ENCODE measurements at places on chromosomes 3 and 15.

- peak; percentile 99 for DNase-seq
These were observed at the start of gene RSL24D1 for GRCh38 chr15:55196458-55197361. Gene RSL24D1, minus strand, starts transcription at chr15:55196941. Its CDS starts 51 bp downstream, at chr15:55196890.

DNA sequence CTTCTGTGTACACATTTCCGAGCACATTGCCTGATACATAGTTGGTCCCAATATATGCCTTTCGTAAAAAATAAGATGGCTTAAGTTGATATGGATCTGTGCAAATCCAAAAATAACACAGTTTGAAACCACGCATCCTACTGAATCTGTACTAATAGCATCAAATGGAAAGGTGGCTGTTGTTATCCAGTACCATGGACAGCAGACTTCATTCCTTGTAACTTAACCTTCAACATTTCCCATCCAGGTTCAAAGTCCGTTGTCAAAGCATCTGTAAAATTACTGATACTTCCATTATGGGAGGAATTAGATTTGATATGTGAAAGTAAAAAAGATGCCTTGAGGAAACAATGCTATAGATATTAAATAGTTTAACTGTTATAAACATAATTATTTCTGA lies 65.5 kb upstream of the C3orf49 start:
- DNase-seq = peak; percentile 52

- DNase-seq = no peak
These were observed 12.9 kb downstream of the PCYT1A start for GRCh38 chr3:196274585-196274984.

DNA sequence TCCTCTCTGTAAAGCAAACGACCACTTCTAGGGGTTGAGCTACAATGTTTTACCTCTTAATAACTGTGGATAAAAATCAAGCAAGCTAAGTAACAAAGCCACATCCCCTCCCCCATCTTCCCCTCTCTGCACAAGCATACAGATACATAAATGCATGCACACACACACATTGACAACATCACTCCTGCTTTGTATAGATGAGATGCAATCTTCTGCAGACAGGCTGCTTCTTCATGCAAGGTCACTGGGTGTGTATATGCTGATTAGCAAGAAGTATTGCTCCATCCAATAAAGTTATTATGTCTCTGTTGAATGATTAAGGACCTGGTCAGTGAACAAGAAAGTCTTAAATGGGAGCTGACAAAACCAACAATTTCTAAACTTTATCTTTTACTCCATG lies 8.8 kb upstream of the ATP11B start:
- no peak for DNase-seq

DNA sequence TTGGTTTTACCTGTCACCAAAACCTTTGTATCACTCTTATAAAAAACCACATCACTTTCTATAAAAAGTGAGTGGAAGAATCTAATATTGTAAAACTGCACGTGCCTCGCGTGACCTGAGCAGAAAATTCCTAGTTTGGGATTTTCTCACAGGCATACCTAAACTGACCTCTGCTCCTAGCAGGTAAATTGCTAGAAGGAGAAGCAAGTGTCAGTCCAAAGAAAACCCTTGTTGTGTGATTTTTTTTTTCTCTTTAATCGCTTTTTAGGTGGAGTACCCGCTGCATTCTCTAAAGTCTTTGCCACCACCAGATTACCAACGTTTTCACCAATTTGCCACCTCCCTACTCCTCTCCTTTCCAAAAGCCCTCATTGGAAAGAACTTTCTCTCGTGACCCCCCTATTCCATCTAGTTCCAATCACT lies 534 bp upstream of the UBE2E1 start:
- DNase-seq = no peak

DNA sequence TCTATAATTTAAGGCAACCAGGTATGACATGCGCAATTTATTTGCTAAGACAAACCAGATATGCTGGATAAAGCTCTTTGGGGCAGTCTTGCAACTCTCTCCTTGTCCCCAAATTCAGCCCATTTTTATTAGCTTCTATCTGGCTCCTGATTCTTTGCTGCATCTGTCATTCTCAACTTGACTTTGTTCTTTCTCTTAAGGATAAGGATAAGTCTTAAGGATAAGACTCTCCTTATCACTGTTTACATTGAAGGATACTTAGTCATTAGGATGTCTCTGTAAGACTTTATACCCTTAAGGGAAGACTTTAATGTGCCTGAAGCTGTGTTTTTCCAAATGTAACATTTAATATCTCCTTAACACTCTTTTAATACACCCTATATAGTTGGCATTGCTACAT lies 49.2 kb downstream of the ALCAM start:
- no peak for DNase-seq

DNA sequence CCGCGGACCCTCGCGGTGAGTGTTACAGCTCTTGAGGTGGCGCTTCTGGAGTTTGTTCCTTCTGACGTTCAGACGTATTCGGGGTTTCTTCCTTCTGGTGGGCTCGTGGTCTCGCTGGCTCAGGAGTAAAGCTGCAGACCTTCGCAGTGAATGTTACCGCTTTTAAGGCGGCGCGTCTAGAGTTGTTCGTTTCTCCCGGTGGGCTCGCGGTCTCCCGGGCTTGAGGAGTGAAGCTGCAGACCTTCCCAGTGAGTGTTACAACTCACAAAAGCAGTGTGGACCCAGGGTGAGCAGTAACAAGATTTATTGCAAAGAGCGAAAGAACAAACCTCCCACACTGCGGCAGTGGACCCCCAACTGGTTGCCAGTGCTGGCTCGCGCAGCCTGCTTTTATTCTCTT lies 177.1 kb downstream of the UACA start:
- no peak for DNase-seq

- DNase-seq = no peak
These were observed 14.2 kb downstream of the RAB8B start for GRCh38 chr15:63203451-63204090.

- no peak for DNase-seq
These were observed 399.2 kb downstream of the EPHA3 start for GRCh38 chr3:89506462-89507103.

DNA sequence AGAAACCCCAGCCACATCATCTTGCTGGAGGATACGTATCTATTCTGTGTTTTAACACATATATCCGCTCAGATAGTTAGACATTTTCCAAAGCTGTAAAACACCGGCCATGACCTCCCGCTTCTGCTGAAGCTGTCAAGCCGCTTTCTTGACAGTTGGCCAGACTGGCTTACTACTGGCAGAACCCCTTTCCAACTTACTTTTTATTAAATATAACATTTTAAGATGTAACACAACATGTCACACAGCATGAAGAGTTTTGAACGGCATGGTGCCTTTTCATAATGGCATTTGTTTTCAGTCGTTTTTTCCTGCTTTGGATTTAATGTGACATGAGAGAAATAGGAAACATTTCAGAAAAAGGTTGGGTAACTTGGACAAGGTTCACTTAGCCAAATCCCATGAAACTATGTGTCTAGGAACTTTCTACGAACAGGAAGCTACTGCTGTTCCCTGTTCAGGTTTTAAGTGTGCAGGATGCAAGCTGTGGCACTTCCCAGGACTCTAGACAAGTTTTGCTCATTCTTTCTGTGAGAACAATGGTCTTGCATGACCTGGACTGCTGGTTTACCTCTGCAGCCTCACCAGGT lies 281.4 kb downstream of the THSD4 start:
- no peak for DNase-seq

- DNase-seq = peak; percentile 6
These were observed 458.6 kb downstream of the PYDC2 start for GRCh38 chr3:191919491-191920026.

DNA sequence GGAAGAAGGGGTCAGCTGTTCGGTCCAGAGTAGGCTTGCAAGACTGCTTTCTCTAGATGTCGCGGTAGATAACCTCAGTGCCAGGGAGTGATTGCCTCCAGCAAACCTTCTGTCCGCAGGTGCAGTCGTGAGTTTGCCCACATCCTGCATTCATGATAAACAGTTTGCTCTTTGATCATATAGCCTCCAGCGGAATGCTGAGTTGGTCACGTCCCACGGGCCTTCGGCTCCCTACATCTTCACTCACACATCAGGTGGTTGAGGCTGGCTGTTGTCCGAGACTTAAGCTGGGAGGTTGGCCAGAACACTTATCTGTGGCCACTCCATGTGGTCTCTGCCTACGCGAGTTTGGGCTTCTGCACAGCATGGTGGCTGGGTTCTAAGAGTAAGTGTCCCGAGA lies 62.1 kb upstream of the NR2C2 start:
- no peak for DNase-seq

DNA sequence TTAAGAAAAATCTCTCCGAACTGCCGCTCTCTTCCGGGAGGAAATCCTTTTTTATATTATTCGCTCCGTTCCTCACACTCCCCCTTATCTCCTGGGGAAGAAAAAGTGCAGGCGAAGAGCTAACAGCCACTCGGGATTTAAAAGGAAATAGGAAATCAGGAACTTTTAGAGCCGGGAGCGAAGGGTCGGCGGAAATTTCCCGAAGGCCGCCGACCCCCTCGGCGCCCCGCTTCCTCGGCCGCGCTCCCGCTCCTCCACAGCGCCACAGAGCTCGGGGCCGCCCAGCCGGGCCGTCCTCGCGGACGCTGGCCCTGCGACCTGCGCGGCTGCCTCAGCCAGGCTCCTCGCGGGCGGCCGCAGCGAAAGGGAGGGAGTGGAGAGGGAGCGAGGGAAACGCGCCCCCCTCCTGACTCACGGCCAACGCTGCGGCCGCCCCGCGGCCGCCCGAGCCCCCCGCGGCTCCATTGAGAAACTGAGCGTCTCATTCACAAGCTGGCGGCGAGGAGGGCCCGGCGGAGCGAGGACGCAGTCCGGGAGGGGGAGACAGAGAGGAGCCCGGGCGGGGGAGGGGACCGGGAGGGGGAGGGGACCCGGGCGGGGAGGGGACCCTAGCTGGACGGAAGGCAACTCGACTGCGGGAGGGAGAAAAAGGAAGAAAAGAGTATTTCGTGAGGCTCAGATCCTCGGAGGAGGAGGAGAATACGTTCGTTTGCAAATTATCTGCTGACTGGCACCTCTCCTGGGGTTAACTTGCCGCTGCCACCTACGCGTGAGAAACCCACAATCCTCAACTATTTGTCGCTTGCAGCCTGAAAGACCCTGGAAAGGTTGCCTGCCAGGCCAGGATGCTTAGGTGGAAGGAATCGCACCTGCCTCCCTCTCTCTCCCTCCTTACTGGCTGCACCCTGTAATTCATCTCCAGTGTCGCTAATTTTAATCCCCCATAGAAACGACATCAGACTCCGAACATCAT lies at the start of gene PTPN9:
PTPN9 (minus strand) TSS at position 368 of the 973 bp plus-strand sequence. CDS start 539 bp downstream, outside the sequence.
- DNase-seq = peak; percentile 84

GRCh38 chr3:60549863-60550262 lies 701.4 kb downstream of the FHIT start:
- no peak for DNase-seq

DNA sequence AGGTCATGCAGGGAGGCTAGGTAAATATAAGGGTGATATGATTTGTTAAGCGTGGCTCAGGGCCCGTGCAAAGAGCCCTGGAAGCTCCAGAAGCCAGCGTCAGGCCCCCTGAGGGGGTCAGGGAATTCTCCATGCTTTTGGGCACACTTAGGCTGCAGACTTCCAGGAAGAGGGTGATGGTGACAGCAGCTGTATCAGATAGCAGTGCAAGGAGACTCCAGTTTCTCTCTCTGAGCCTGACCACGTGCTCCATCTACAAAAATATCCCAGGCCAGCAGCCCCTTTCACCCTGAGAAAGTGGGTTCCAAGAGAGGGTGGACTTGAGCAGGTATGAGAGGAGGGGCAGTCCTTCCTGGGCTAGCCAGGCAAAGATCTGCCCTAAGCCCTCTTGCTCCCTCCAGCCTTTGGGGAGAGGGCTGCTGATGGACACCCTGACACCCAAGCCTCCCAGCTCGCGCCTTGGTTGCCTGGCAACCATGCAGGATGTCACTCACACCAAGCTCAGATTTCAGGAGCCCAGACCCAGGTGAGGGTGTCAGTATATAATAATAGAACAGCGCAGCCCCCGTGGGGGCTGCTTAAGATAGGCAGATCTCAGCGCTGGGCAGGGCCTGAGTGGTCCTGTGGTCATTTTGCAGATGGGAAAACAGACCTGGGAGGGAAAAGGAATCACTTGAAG lies 35.8 kb downstream of the ATP2B2 start:
- no peak for DNase-seq

GRCh38 chr15:69467636-69468035 lies 15.0 kb downstream of the RPLP1 start:
- no peak for DNase-seq

DNA sequence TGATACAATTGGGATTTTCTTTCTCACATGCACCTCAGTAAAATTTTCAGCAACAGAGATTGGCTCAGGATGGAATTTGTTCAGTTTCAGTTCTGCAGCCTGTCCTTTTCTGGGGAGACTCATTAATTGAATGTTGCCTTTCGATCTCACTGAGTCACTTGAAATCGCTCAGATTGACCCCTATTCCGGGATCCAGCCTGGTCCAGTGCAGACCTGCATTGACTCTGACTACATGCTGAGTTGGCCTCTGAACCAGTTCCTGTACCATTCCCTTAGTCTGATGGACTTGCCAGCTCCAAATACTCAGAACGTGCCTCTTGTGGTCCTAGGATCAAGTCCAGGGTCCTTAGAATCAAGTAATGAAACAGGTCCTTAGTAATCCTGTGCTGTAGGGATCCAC lies 9.4 kb downstream of the IGF1R start:
- no peak for DNase-seq

GRCh38 chr3:54131890-54132289 lies 9.5 kb downstream of the CACNA2D3 start:
- DNase-seq = no peak
